ENCODE measurements at places on chromosomes 5 and 9.

DNA sequence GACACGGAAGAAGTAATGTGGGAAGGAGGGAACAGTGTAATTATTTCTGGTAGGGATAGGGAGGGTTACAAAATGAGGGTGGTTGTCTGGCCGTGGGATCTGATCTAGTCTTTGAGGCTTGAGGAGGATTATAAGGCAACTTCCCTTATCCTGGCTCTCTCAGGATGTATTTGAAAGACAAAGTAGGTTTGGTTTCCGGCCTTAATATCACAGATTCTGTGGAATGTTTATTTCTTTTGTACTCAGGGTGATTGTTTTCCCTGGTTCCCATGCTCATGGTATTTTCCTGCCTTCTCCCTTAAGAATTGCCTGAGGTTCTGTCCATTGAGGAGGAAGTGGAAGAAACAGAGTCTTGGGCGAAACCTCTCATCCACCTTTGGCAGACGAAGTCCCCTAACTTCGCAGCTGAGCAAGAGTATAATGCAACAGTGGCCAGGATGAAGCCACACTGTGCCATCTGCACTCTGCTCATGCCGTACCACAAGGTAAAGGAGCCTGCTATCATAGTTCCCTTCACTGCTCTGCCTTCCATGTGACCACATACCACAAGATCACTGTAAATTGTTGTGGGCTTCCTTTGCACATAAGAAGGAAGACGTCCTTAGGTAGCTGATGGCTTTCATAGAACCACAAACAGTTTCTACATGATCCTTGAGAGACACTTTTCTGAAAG lies 253.8 kb downstream of the KDM4C start:
- DNase-seq, result no peak

GRCh38 chr5:143023411-143024096 lies 253.4 kb downstream of the ARHGAP26 start:
- DNase-seq, result peak; percentile 55

DNA sequence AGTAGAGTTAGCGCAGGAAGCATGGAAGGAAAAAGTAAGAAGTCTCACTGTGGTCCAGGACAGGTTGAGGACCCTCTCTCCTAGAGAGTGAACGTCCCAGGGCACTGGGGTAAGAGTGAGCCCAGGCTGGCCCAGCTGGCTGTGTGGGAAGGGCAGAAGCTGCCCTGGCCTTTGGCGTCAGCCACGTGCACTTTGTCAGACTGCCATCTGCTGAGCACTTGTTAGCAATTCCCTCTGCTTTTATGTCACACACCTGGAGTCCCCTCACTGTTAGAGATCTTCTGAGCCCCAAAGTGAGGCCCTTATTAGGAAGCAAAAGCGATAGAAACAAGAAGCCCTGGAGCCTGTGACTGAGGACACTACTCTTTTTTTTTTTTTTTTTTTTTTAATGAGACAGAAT lies 79.1 kb downstream of the UGCG start:
- peak; percentile 12 for DNase-seq

- DNase-seq, result no peak
These were observed 36.4 kb downstream of the ZNF366 start for GRCh38 chr5:72470826-72471225.

- DNase-seq, result peak; percentile 33
These were observed 2.5 kb downstream of the TLE1 start for GRCh38 chr9:81686614-81687520.

GRCh38 chr9:116060631-116061030 lies 93.0 kb upstream of the PAPPA start:
- DNase-seq, result no peak

DNA sequence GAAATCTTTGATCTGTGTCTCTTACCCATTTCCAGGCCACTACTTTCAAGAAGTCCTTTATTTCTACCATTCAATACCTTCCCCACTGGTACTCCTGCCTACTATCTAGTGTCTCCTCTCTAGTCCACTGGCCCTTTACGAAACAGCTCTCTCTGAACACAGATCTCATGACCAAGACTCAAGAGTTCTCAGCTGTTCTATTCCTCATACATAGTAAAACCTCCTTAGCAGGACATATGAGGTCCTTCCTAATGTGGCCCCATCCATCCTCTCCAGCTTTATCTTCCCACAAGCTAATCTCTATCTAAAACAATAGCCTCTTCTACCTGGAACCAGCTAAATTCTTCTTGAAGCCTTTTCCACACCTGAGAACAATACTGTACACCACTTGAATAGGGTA lies 2.6 kb downstream of the TEX10 start:
- DNase-seq, result no peak

- no peak for DNase-seq
These were observed 200.2 kb downstream of the SPATA31D1 start for GRCh38 chr9:82188817-82189216.

- DNase-seq, result no peak
These were observed 20.8 kb downstream of the STKLD1 start for GRCh38 chr9:133396952-133397351.

DNA sequence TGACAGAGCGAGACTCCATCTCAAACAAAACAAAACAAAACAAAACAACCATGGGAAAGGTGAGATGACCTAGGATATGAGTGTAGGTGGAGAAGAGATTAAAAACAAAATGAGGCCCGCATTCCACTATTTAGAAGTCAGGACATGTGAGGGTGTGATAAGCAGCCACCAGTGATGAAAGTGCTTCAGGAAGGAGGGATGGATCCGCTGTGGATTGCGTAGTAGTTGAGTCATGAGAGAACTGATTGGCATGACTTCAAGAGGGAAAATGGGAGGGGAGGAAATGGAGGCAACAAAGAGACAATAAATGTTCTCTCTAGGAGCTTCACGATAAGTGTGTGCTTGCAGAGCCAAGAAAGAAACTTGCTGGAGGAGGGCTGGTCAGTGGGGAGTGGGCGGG lies 367.6 kb downstream of the ARL15 start:
- no peak for DNase-seq

DNA sequence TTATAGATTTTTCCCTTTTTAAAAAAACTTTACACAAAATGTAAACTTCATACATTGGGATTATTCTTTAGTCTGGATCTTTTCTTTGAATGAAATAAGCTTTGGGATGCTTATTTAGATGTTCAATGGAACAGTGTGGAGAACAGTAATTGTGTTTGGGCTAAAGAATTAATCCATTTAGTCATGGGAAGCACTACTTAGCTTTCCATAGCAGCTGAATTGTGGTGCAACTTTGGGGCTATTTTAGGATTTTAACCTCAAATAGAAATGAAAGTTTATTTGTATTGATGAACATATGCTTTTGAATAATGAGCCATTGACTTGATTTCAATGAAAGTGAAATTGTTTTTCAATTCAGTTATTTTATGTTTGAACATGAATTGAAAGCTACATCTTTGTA lies 72.4 kb downstream of the ZCCHC7 start:
- no peak for DNase-seq

DNA sequence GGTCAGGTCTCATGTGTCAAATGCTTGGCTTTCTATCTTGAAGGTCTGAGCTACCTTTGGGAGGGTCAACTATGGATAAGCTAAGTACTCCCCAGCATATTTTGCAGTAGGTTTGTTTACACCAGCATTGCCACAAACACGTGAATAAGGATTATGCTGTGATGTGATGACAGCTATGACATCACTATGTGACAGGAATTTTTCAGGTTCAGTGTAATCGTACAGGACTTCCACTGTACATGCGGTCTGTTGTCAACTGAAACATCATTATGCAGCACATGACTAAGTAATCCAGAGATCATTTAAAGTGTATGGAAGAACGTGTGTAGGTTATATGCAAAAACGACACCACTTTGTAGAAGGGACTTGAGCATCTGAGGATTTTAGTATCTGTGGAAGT lies 104.0 kb downstream of the FSTL4 start:
- DNase-seq, result no peak

DNA sequence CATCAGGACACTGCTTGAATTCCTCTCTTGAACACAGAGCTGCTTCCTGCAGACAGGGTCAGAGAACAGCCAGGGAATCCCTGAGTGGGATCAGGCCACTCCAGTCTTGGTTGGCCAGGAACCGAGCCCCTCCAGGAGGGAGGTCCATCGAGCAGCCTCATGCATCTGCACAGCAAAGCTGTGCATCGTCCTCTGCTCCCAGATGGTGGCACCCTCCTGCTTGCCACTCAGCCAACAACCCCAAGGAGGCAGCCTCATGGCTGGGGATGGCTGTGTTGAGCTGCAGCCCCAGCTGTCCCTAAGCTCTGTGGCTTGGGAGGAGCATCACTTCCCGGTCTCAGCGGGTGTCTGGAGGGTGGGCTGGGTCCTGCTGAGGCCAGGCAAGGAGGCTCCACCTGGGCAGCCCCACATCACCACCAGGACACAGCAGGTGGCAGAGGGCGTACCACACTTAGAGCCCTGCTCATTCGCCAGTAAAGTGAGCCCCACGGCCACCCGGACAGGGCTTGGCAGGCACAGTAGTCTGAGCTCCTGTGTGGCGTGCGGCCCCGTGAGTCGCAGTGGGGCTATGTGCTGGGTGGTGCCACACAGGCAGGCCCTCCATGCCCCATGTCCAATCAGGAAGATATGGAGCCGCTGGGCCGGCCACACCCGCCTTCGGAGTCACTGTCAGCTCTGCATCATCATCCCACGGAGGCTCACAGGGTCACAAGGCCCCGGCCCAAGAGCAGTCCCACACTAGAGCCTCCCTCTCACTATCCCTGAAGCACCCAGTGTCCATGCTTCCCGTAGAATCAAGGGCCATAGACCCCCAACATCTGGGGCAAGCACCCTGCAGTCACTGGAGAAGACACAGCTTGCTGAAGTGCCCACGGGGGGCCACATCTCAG lies 11.9 kb downstream of the LPCAT1 start:
- no peak for DNase-seq

DNA sequence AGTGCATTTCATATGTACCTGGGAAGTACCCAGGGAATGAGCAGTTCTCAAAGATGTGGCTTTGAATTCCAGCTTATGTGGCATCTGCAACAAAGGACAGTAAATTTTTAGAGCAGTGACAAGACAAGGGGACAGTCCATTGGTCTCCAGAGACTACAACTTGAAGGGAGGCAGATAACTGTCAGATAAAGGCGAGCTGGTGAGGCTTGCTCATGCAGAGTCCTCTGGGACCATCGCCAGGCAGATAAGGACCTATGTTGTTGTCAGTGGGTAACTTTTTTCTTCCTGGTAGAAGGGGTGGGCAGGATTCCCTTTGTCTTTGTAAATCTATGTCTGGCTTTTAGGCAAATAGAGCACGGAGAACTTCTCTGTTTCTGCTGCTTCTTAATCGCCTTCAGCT lies 120.2 kb downstream of the ICE1 start:
- no peak for DNase-seq

DNA sequence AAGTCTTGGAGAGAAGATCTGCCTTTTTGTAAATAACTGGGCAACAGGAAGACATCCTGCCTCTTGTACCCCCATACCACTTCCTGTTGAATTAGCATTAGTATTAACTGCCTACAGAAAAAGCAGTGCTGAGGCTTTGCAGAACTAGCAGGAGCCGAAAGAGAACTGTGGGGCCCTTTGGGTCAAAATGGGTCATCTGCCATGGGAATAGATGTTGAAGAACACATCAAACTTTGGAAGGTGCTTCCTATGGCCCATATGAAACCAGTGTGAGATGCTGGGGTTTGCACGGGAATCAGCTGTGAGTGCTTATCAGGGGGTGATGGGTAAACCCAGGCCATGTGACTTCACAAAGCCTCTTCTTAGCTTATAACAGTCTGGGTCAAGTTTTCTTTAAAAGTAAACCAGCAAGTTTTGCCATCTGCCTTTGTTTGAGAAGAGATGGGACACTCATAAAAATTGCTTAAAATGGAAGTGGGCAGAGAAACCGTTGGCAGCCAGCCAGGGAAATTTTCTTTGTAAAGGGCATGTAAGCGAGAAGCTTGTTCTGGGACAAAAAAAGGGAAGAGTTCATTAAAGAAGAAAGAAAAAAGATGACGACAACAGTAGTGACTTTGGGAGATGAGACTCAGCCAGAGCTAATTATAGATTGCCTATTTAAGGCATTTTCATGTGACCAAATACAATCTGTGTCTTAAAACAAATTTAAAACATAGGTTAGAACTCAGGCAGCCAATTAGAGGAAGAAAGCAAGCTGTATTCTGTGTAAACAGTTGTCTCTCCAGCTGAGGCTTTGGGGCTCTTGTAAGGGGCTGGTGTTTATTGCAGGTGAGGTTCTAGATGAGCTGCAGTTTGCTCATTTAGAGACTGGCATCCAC lies 4.4 kb downstream of the SLC25A25 start:
- DNase-seq, result peak; percentile 54

DNA sequence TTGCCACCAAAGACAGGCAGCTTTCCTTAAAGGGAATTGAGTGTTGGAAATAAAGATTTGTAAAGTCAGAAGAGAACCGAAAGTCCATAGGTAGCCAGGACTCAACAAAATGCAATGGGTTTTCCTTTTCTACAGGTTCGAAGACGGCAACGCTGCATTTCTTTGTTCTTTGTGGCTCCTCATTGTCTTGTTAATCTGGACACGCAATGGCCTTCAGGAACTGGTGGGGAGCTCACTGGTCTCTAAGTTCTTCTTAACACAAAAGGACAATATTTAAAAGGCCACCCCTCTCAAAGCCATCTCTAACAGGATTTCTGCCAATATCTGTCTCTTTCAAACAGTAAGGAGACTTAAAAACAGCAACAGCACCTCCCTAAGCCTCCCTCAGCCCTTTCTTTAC lies 170.6 kb downstream of the RMI1 start:
- DNase-seq, result no peak

DNA sequence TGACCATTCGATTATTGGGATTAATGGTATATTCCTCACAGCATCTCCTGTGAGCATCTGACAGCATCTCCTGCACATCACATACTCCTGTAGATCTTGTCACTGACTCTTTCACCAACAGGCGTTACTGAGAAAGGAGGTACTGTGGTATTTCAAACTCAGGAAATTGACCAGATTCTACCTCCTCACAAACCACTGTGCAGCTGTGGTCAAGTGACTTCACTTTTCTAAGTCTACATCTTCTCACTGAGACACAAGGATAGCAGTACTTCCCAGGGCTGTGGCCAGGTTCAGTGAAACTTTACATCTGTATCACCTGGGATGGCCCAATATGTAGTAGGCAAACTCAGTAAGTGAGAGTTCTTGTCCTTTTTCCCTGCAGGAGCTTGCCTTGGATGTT lies 332.3 kb upstream of the ADAMTSL1 start:
- DNase-seq, result no peak

- no peak for DNase-seq
These were observed 37.3 kb downstream of the KCTD16 start for GRCh38 chr5:144207875-144208444.

DNA sequence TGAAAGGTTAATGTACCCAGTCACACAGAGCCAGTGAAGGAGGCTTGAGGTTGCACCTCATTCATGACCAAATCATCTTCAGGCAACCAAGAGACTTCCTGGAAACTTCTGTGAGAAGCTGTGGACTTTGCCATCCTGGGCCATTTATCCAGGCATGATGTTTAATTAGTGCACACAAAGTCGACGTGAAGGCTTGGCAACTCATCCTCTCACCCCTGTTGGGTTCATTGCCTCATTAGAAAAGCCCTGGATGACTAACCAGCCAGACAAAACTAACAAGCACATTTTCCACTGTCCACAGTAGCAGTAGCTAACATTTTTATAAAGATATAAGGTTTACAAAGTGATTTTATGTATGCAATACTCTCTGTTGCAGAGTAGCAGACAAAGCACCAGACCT lies 65.7 kb upstream of the ZNF462 start:
- DNase-seq, result no peak
